ENCODE measurements at places on chromosomes 2 and 18.

- DNase-seq, result no peak
Measured at GRCh38 chr2:8281950-8282857, 399.7 kb upstream of the ID2 start.

- no peak for DNase-seq
Measured at GRCh38 chr2:219118504-219118903, 42.1 kb downstream of the NHEJ1 start.

- DNase-seq, result no peak
Measured at GRCh38 chr2:38748943-38749804, 2.0 kb downstream of the SRSF7 start.

GRCh38 chr18:59911600-59911999 lies 11.8 kb downstream of the PMAIP1 start:
- no peak for DNase-seq

DNA sequence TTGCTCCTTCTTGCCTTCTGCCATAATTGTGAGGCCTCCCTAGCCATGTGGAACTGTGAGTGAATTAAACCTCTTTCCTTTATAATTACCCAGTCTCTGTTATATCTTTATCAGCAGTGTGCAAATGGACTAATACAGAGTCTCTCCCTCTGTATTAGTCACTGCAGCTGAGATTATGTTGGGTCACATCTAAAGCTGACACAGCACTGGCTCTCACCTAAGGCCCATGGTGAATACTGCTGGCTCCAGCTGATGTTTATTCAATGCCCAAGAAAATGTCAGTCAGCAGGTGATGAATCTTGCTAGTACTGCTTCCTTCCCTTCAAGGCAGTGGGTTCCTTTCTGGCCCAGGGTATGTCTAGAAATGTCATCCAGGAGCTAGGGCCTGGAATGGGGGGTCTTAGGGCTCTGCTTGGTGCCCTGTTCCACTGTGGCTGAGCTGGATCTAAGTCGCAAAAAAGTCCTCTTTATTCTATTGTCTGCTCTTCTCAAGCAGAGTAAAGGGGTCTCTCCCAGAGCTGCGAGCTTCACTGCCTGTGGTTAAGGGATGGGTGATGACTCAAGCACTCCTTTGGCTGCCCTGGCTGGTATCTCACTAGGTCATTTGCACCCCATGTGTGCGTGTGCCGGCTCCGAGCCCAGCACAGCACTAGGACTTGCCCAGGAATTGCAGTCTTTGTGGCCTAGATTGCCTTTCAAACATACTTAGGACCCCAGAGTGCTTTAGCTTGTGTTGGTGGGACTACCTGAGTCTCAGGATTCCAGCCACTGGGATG lies 29.9 kb downstream of the PPP1R1C start:
- DNase-seq, result no peak

- DNase-seq, result no peak
Measured at GRCh38 chr2:137118140-137118539, 352.8 kb downstream of the THSD7B start.

DNA sequence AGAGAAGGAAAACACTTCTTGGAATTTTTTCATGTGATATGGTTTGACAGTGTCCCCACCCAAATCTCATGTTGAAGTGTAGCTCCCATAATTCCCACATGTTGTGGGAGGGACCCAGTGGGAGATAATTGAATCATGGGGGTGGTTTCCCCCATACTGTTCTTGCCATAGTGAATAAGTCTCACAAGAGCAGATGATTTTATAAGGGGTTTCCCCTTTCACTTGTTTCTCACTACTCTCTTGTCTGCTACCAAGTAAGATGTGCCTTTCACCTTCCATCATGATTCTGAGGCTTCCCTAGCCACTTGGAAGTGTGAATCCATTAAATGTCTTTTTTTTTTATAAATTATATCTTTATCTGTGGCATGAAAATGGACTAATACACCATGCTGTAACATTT lies 250.7 kb downstream of the LPIN1 start:
- no peak for DNase-seq

- no peak for DNase-seq
Measured at GRCh38 chr18:11791131-11791530, 60.1 kb upstream of the CHMP1B start.

- DNase-seq, result no peak
Measured at GRCh38 chr18:62061821-62062478, 124.9 kb downstream of the PIGN start.

GRCh38 chr2:95539836-95540235 lies 52.0 kb upstream of the TRIM43 start:
- no peak for DNase-seq

DNA sequence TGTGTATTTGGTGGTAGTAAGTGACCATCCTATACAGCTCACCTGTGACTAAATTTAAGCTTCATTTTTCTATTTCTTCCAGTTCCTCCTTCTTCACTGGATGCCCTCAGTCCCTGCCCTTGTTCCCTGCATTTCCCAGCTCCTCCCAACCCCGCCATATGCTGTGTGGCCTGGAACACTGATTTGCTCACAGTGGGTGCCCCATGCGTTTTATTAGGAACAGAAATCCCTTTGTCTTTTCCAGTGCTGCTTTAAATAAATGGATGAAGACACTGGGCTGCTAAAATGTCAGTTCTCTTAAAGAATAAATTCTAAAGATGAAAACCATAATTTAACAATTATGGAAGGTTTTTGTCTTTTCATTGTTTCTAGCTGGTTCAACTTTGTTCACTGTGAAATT lies 477.3 kb downstream of the DCDC2C start:
- no peak for DNase-seq

All from NCI-H1436 treated with DMSO at 0.1 percent for 48 hours (cell line).